Suppressor macrophage treated with lipopolysaccharide for 4 hours (primary cell): ENCODE measurements at places on chromosomes 5 and 9.

DNA sequence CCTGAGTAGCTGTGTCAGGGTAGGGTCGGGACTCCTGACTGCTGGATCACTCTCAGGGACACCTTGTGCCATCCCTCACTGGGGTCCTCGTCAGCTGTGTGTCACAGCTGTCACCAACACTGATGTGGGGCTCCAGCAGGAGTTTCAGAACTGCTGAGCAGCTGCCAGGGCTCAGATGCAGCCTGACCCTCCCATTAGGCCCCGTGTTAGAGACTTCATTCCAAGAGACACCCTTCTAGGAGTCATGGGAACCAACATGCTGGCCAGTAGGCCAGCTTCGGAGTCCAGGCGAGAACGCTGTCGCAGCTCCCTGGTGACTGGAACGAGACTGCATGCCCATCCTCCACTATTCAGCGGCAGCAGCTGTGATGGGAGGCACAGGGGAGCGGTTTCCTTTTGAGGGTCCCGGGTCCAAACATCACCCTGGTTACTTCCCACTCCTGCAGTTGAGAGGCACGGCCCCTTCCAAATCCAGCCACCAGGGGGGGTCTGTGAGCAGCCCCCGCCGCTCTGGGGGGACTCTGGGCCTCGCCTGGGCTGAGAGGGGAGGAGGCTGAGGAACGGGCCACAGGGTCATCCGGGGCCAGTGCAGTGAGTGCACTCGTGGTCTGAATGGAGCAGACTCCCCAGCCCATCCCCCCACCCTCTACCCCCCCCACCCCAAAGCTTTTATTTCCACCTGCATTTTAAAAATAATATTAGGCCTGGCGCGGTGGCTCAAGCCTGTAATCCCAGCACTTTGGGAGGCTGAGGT lies 12.6 kb upstream of the TCF7 start:
- DNase-seq, result peak; percentile 73

GRCh38 chr5:119275601-119276173 lies 80.1 kb upstream of the TNFAIP8 start:
- DNase-seq, result peak; percentile 39

GRCh38 chr9:113536483-113537228 lies 73.1 kb downstream of the RGS3 start:
- DNase-seq, result no peak

DNA sequence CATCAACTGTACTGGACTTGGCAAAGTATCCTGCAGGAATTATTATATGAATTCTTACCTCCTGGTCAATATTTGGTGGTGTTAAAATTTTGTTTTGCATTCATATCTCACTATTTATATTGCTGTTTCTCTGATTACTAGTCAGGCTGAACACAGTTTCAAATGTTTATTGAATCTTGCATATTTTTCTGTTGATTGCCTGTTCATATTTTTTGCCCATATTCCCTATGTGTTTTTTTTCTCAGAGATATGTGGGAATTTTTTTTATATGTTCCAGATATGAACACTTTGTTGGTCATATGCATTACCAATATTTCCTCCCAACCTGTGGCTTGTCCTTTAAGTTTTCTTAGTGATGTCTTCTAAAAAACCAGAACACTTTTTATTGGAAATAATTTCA lies 148.9 kb upstream of the GRHPR start:
- no peak for DNase-seq

DNA sequence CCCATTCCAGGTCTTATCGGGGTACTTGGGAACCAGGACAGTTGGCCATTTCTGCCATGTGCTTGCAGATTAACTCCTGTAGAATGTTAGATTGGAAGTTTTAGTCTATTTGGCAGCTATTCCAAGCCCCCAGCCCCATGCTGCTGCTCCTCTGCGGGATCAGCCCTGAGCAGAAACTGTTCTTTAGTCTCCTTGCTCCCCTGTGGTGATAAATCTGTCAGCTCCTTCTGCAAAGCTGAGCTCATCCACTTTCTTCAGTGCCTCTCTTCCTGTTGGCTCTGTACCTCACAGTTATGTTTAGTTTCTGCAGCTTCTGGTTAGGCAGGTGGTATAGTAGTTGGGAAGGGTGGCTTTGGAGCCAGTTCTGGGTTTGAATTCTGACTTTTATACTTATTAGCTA lies 170.4 kb downstream of the GRIA1 start:
- no peak for DNase-seq

- DNase-seq, result no peak
These were observed 194.0 kb upstream of the NMUR2 start for GRCh38 chr5:152599096-152599495.

- DNase-seq, result no peak
These were observed 43.2 kb upstream of the ASTN2 start for GRCh38 chr9:117458066-117458465.

- DNase-seq, result no peak
These were observed 578.7 kb upstream of the ZNF462 start for GRCh38 chr9:106284296-106284695.

GRCh38 chr5:116395631-116396203 lies 178.9 kb downstream of the SEMA6A start:
- no peak for DNase-seq

DNA sequence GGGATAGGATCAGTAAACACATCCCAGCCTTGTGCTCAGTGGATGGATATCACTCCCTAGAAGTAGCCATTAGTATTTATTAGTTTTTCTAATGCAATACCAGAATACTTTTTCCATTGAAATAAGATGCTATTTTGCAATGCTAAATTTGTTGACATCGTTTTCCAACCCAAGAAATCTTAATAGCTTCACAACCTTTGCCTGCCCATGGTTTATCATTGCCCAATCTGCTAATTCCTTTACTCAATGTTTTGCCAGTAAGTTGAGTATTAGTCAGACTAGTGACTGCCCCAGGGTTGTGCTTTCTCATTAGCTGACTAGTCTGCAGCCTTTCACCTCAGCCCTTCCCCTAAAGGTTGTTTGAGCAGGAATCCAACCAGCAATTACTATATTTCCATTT lies 62.9 kb downstream of the NREP start:
- peak; percentile 52 for DNase-seq

DNA sequence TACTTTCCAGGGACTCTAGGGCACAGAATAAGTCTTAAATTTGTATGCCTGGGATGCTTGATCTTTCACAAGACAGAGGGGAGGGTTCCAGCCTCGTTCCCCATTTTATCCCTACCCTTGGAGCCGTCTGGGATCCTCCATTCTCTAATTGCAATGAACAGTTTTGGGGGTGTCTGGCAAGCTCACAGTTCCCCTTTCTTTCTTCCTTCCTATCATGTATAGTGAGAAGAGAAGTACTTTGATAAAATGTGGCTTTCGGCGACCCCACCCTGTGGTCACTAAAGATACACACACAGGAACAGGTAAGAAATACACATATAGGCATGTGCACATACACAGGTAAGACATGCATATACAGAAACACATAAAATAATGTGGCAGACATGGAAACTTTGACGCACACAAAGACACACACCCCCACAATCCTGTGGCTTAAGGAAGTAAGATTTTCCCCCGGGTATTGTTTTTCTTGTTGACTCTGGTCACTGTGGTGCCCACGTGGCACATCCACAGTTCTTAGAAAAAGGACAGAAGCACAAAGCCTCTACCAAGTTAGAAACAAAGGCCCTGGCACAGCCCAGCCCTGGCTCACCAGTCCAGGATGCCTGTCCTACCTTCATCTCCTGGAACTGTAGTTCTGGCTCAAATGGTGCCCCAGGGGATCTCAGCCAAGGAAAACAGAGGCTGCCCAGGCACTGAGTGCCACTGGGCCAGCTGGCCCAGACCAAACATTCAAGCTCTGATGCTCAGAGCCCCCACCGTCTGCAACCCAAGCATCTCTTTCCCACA lies 6.3 kb upstream of the SMU1 start:
- DNase-seq, result no peak
